ENCODE measurements at places on chromosomes 6 and 20.

DNA sequence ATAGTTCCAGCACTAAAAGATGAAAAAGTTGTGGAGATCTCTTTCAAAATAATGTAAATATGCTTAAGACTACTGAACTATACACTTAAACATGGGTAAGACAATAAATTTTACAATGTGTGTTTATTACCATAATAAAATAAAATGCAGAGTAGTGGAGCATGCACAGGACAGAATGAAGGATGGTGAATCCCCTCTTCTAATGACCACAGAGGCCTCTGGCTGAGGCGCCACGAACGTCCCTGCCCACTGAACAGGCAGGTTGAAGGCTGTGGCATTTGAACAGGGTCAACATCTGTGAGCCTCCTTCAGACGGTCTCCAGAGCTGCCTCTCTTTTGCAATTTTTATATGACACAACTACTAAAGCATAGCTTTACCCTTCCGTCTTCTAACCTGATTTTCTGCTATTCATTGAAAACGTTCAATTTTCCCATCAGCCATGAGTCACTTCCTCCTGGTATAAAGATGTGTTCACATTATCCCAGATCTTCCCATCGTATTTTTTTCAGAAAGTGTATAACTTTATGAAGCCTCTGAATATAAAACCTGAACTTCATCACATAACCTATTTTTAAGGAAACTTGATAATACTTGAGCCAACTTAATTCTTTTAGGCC, 37.8 kb downstream of the ADGRF4 start:
- no peak for DNase-seq

DNA sequence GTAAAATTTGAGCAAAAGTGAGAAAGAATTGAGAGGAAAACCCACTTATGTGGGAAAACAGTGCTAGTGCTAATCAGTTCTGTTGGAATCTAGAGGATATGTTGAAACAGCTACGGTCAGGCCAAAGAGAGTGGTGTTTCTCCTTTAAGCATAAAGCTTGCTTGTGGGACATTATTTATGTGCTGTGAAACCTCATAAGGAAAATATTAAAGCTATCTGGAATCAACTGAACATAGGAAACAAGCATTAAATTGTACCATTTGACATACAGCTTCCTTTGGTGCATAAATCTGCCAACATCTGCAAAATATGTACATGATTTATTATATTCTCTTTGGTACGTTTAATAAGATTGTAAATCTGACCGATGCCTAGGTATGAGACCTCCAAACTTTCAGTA, 182.5 kb upstream of the PDE10A start:
- DNase-seq: no peak

DNA sequence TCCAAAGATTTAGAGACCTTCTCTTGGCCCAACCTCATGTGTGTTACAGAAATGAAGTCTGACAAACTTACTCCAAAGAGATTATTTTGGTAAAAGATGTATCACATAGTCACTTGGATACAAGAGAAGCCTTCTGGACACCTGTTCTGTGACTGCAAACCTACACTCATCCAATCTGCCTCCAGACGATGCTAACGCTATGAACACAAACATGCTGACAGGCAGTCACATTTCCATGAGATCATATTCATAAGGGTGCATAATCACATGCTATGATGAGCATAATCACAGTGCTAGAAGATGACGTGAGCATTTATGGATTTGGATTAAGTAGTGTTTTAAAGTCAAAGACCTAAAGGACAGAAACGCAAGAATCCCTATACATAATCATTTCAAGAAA, 340.2 kb downstream of the HACE1 start:
- DNase-seq: no peak

DNA sequence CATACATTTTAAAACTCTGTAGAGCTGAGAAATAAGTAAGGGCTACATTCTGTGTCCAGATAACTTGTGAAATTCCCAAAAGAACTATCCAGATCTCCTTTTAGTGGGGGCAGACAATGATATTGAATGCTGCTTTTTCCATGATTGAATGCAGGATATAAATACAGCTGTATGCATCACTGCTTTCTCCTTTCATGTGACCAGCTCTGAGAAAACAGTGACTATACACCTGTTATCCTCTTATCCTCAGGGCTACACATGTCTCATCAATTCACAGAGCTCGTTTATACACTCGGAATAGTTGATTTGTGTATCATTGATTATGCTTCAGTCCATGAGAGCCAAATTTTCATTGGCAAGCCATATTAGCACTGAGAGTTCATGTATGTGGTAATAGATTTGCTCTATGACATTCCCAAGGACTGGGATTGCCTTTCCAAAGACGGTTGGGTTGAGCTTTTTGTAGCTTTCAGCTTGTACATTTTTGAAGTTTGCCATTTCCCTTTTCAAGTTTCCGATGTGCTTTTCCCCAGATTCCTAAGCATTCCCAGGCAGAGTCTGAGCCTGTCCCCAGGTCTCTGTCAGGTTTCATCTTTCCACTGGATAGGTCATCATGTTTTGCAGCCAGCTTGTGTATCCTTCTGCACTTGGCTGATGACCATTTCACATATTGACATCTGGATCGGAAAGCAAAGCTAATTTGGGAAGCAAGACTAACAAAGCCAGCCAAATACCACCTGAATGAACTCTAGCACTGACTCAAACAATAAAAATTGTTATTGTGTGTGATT, 97.7 kb downstream of the RFX6 start:
- no peak for DNase-seq

DNA sequence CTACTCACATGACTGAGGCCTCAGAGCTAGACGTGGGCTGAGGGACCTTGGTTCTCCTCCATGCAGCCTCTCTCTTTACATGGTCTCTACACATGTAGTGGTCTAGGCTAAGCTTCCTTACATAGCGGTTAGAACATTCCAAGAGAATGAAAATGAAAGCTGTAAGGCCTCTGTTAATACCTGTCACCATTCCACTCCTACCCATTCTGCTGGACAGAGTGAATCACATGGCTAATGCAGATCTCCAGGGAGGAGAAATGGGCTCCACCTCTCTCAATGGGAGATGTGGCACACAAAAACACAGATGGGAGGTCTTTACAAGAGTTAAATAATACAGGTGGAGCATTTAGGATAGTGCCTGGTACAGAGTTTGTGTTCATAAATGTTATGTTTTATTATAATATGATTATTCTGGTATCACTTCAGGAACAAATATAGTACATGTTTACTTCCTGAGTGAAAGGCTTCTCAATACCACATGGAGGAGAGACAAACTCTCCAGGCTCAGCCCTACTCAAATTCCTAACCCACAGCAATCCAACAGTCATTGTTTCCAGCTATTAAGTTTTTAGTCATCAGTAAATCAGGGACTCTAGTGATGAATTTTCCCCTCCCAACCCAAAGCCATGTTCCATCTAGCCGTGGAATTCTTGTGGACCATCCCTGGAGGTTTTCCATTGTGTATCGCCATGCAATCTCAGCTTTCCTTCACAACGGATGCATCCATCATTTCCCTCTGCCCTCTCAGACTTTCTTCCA, 57.9 kb downstream of the ISM1 start:
- peak; percentile 19 for DNase-seq

Data from adipocyte (in vitro differentiated cells).